Stimulated activated CD4-positive, alpha-beta T cell treated with anti-CD3 and anti-CD28 coated beads, Interleukin-12 subunit alpha, Interleukin-12 subunit beta, amount 100 ng/mL, for 48 hours (primary cell): ENCODE measurements at places on chromosomes 16 and 17.

DNA sequence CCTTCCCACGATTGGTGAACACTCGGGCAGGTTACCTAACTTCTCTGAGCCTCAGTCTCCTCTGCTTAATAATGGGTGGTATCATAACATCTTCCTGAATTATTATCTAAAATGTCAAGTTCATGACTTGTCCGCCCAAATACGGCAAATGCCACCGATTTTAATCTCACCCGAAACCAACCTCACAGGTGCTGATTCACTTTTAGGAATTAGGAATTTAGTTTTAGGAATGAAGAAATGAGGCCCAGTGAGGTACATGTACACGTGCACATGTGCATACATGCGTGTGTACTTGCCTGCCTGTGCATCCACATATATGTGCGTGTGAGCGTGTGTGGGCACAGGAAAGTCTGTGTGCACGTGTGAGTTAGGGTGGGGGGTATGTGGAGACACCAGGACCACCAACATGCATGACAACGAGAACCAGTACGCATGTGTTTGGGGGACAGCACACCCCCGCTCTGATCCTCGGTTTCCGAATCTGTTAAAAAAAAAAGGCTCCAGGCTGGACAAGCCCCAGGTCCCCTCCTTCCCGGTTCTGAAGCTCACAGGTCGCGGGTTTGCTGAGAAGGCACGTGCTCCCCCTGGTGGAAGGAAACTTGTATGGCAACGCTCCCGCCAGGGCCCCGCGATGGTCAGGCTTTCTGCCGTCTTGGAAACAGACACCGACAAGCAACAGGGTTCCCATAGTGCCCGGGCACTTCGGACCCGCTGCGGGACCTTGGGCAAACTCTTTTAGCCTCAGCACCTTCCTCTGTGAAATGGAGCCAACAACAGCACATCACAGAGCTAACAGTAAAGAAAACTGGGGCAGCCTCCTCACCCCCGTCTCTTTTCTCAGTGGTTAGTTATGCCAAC, 219.2 kb downstream of the RBFOX3 start:
- DNase-seq: peak; percentile 51

DNA sequence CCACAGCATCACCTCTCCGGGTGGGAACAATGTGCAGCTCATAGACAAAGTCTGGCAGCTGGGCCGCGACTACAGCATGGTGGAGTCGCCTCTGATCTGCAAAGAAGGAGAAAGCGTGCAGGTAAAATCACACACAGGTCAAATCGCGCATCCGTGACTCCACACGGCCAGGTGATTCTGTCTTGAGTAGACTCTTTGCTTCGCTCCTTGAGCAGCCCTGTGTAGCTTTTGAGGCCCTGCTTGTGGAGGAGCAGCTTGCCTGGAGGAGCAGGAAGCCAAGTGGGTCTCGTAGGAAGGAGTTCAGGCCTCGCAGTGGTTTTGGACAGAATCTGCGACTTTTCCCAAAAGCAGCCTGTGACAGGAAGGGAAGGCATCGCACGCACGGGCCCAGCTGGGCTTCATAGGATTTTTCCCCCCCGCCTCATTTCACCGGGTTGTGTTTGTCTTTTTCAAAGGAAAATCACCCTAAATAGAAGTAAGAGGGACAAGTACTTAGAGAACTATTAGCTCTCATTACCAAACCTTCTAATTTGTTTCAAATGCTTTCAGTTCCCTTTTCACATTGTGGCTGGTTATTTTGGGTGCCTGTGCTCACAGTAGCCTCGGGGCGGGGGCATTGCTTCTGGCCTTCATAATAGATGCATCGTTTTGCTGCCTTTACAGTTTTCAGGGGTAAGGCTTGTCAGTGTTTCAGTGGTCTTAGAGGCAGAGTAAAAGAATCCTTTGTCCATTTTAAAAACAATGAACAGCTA, 71.5 kb downstream of the SEC14L1 start:
- no peak for DNase-seq

DNA sequence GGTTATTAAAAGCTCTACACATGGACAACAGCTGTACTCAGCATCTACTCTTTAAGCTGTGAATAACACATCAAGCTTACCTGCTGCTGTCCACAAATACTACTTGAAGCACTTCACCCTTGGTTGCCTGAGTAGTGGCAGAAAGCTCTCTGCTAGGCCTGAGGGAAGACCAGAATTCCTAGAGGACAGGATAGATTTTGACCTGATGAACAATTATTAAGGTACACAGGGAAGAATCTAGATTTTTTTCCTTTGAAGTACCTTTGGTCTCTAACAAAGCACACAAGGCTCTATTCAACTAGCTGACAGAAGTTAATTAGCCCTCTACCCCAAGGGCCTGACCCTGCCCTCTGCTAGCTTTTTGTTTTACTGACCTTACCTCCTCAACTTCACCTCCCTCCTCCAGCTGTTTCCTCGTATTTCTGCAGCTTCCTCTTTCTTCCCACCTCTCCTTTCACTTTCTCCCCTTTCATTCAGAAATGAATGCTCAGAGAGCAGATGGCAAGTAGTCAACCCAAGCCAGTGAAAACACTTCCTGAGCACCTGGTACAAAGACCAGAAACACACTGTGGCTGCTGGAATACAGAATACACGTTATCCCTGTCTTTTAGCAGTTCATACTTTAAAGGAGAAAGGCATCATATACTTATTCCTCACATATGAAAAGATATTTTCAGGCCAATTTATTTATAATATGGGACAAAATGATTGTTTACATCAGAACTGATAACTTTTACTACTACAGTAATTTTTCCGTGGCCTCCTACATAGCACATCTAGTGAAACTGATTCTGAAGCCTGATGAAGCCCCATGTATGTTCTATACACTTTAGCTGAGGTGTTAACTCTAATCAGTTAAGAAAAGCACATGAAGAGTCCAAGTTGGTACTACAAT, 5.7 kb upstream of the VEZF1 start:
- no peak for DNase-seq

GRCh38 chr16:50940275-50940854, 198.5 kb downstream of the CYLD start:
- no peak for DNase-seq

- DNase-seq: no peak
These were observed 114.6 kb downstream of the MRM1 start for GRCh38 chr17:36715951-36716350.

DNA sequence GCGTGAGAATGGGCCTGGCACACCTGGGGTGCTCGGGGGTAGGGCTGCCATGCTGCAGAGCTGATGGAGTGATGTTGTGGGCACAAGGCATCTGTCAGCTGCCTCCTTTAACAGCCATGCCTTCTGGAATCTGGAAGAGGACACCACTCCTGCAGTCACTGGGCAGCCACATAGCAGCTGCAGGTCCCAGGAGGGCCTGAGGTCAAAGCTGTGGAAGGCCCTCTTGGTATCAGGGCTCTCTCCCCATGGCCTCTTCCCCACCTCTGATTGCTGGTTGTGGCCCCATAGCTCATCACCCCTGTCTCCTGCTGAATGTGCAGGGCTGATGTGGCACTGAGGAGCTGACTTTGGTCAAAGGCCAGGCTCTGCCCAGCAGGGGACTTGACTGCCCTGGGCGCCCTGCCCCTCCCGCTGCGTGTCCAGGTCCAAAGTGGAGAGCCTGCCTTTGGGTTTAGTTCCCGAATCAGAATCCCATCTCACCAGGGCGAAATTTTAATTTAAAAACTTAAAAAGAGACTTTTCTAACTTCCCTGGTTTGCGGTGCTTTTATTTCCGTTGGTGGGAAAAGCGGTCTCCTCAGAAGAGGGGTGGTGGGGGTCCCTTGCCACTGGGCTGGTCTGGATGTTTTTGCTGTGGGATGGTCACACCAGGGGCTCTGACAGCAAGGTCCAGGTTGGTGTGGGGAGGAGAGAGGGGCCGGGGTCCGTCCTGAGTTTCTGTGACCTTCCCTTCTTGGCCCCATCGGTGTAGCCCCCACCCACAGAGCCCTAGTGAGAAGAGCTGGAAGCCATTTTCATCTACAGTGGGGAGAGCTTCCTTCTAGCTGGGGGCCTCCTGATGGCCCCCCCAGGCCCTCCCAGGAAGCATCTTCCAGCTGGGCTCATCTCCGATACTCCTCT, 5.9 kb downstream of the UBALD2 start:
- DNase-seq: no peak

- no peak for DNase-seq
These were observed 6.1 kb downstream of the SGSM2 start for GRCh38 chr17:2343421-2343820.

GRCh38 chr16:6641091-6641490, 691.6 kb upstream of the RBFOX1 start:
- no peak for DNase-seq

- no peak for DNase-seq
These were observed 688 bp downstream of the CRK start for GRCh38 chr17:1455291-1455796.

GRCh38 chr16:82384017-82384416, 214.0 kb upstream of the MPHOSPH6 start:
- DNase-seq: no peak

DNA sequence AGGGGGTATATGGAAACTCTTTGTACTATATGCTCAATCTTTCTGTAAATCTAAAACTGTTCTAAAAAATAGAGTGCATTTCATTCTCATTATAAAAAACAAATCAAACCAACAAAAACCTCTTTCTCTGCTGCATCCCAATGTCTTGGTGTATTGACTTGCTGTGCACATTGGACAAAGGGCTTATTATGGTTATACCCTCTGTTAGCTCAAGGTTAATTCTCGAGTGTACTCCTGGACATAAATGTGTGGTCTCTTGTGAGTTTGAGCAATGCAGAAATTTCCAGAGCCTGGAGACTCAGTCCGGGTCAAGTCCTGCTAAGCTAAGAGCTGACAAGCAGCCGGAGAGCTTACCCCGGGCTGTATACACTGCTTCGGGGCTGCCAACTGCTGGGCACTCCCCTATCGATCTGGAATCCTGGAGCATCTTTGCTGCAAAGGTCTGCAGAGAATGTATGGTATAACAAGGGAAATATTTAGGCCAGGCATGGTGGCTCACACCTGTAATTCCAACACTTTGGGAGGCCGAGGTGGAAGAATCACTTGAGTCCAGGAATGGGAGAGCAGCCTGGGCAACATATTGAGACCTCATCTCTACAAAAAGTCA, 66.2 kb upstream of the BRD7 start:
- no peak for DNase-seq

DNA sequence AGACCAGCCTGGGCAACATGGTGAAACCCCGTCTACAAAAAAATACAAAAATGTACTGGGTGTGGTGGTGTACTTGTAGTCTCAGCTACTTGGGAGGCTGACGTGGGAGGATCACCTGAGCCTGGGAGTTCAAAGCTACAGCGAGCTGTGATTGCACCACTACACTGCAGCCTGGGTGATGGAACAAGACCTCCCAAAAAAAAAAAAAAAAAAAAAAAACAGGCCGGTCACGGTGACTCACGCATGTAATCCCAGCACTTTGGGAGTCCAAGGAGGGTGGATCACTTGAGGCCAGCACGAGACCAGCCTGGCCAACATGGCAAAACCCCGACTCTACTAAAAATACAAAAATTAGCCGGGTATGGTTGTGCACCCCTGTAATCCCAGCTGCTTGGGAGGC, 12.7 kb upstream of the APPBP2 start:
- no peak for DNase-seq

DNA sequence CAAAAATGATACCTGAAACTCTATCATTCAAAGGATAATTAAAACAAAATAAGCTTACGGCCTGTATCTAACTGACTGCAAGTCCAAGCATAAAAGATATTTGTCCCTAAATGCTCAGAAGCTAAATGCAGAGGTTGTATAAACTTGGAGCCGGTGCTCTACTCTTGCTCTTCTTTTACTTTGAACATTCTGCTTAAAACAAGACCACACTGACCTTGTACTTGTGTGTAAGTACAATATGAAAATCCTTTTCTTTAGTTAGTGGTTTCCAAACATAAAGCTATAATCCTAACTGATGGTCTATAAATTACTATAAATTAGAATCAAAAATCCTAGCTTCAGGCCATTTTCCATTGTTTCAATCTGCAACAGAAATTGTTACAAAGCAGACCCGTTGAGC, 74.6 kb downstream of the SPAG9 start:
- DNase-seq: no peak

DNA sequence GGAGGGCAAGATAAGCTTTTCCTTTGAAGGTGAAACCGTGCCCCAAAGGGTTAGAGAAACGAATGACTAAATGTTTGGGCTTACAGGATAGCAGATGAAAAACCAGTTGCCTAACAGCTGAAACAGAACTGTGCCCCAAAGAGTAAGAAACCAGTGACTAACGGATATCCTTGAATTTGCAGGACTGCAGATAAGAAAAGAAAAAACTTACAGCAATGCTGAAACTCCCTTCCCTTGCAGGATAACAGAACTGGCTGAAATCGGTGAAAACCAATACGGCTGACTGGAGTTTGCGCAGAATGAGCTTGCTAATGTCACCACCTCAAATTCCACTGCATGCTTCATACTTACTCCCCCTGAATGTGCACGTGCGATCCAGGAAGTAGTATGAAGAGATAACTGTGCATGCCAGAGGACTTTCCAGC, 175.2 kb upstream of the NLRP1 start:
- no peak for DNase-seq

DNA sequence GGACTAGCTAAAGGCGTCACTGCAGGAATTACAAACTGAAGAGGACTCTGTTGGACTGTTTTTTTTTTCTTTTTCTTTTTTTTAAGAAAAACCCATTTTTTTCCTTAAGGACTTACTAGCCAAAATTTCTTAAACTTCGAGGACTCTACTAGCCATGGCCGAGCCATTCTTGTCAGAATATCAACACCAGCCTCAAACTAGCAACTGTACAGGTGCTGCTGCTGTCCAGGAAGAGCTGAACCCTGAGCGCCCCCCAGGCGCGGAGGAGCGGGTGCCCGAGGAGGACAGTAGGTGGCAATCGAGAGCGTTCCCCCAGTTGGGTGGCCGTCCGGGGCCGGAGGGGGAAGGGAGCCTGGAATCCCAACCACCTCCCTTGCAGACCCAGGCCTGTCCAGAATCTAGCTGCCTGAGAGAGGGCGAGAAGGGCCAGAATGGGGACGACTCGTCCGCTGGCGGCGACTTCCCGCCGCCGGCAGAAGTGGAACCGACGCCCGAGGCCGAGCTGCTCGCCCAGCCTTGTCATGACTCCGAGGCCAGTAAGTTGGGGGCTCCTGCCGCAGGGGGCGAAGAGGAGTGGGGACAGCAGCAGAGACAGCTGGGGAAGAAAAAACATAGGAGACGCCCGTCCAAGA, 878 bp downstream of the HEXIM1 start:
- DNase-seq: peak; percentile 65
